Thoracic aorta (tissue), 2 donors: ENCODE measurements at places on chromosomes 4 and X. TPM values are rescaled to one million over a fixed set of nuclear protein-coding genes. Genes with fewer than 3 reads are reported as not detected.

TMPRSS11F gene
- 0.28 TPM for total RNA-seq

ADH7 gene
- total RNA-seq, result not detected

RPL9 gene
- total RNA-seq, result 3,169 TPM

FAM47E gene
- total RNA-seq, result 0.42 TPM

F8 gene
- 7.7 TPM for total RNA-seq

GDI1 gene
- 99.4 TPM for total RNA-seq

GPR173 gene
- total RNA-seq, result 2.7 TPM

DCLK2 gene
- 18.3 TPM for total RNA-seq

CEP135 gene
- total RNA-seq, result 5.3 TPM

SPIN3 gene
- total RNA-seq, result 8.5 TPM

CABS1 gene
- total RNA-seq, result not detected

LRCH2 gene
- 9.9 TPM for total RNA-seq

TRIML1 gene
- total RNA-seq, result not detected

TRO gene
- total RNA-seq, result 21.1 TPM

FAM184B gene
- total RNA-seq, result not detected

CLDN2 gene
- total RNA-seq, result not detected

CT45A1 gene
- not detected for total RNA-seq

ZAR1 gene
- total RNA-seq, result 0.68 TPM

SPANXA2 gene
- not detected for total RNA-seq

SPIN4 gene
- total RNA-seq, result 12.6 TPM

MAGEB17 gene
- not detected for total RNA-seq

RGN gene
- 21.4 TPM for total RNA-seq

PLA2G12A gene
- 20.3 TPM for total RNA-seq

ODAPH gene
- not detected for total RNA-seq

MAGEA2 gene
- total RNA-seq, result not detected

DMP1 gene
- not detected for total RNA-seq

AFM gene
- not detected for total RNA-seq

SLC16A2 gene
- total RNA-seq, result 7.9 TPM

SPOCK3 gene
- not detected for total RNA-seq

TAF7L gene
- not detected for total RNA-seq

CDKL2 gene
- total RNA-seq, result 4.7 TPM

DRD5 gene
- not detected for total RNA-seq
